ENCODE measurements at places on chromosomes 3 and 15.

DNA sequence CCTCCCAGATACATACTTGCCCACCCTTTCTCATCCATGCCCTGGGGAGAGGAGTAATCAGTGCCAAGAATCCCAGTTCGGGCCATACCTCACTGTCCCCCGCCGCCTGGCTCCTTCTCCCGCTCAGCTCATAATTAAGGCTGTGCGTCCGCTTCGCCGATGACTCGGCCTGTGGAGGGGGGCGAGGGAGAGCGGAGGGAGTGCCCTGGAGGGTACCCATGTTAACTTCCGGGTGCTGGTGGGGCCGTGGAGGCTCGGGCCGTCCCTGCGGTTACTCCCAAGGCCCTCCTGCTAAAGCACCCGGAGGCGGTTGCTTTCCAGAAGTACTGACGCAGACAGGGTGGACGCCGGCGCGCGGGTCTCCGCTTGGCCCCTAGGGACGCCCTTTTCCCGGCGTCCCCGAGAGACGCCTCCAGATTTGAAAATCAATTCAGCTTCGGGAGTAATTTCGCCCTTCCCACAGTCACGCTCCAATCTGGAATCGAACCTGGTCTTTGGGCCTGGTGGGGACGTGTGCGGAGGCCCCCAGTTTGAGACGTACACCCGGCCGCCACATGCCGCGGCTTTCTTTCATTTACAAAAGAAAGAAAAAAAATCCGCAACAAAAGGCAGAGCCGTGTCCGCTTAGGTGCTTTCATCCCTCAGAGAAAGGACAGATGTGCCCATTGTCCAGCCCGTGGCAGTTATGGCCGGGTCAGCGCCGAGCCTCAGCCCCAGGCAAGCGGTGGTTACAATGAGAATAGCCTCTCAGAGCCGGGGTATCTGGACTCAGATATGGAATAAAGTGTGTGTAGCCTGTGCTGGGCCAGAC is 1.0 kb upstream of the ONECUT1 start:
- DNase-seq = no peak

- DNase-seq = no peak
Observed at GRCh38 chr3:138289260-138289659, 40.4 kb downstream of the NME9 start.

- no peak for DNase-seq
Observed at GRCh38 chr15:74252291-74252690, 16.2 kb downstream of the CCDC33 start.

GRCh38 chr3:71201939-71202338 is 381.6 kb downstream of the FOXP1 start:
- no peak for DNase-seq

GRCh38 chr3:195238081-195238571 is 32.8 kb downstream of the XXYLT1 start:
- no peak for DNase-seq

Measured in activated effector memory CD4-positive, alpha-beta T cell treated with Interleukin-2 at 50 U/mL for 16 hours (primary cell).